ENCODE measurements at places on chromosomes 4 and X. TPM values are rescaled to one million over a fixed set of nuclear protein-coding genes. Genes with fewer than 3 reads are reported as not detected.

Gene TRIM75
- not detected for total RNA-seq

DNA sequence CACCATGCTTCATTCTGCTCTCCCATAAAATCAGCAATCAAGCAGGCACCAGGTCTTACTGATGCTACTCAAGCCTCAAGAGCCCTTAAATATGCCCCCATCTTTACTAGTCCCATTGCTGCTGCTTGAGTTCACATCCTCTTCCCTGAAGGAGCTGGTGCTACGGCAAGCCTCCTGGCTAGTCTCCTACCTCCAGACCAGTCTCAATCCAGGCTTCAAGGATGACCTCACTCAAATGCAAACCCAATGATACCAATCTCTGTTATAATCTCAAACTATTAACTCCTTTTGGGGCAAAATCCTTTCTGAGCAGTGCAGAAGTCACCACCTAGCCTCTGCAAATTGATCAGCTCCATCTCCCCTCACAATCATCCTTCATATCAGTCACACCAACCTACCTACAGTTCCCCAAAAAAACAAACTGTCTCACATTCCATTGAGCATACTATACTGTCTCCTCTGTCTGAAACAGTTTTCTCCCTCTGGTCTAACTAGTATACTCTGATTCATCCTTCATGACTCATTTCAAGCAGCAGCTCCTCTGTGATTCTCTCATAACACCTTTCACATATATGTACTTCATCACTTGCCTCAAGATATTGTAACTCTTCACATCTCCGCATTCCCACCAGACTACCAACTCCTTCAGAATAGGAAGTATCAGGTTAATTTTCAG lies 30.0 kb downstream of the PAPSS1 start:
- no peak for DNase-seq

- no peak for DNase-seq
Measured at GRCh38 chrX:53050841-53051240, 2.3 kb downstream of the GPR173 start.

DNA sequence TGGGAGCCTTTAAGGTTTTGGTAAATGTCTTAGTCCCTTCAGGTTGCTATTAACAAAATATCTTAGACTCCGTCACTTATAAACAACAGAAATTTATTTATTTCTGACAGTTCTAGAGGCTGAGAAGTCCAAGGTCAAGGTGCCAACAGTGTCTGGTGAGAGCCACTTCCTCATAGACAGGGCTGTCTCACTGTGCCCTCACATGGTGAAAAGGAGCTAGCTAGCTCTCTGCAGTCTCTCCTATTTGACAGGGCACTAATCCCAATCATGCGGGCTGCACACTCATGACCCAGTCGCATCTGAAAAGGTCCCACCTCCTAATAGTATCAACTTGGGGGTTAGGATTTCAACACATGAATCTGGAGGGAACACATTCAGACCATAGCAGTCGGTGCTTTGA lies 63.4 kb upstream of the KLF3 start:
- DNase-seq = no peak

Gene SASH3
- total RNA-seq = 11.6 TPM

DNA sequence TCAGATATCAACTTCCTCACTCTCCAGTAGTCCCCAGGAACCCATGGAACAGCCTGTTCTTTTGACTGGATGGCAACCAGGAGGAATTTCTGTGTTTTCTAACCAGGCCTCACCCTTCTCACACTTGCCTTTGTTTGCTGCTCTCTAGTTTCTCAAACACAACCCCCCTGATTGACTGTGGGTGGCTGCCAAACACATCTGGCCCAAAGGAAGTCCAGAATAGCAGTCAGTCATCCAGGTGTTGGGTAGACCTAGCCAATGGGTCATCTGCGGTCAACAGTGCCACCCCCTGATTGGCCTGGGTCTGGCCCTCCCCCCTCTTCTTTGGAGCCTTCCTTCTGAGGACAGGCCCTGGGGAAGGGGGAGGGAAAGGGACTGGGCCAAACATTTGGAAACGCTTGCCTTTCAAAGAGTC lies 53.7 kb downstream of the MSX1 start:
- DNase-seq = no peak

Gene BEX4
- total RNA-seq = 22.9 TPM
